Stromal cell of bone marrow (primary cell): ENCODE measurements at places on chromosomes 6 and 20.

DNA sequence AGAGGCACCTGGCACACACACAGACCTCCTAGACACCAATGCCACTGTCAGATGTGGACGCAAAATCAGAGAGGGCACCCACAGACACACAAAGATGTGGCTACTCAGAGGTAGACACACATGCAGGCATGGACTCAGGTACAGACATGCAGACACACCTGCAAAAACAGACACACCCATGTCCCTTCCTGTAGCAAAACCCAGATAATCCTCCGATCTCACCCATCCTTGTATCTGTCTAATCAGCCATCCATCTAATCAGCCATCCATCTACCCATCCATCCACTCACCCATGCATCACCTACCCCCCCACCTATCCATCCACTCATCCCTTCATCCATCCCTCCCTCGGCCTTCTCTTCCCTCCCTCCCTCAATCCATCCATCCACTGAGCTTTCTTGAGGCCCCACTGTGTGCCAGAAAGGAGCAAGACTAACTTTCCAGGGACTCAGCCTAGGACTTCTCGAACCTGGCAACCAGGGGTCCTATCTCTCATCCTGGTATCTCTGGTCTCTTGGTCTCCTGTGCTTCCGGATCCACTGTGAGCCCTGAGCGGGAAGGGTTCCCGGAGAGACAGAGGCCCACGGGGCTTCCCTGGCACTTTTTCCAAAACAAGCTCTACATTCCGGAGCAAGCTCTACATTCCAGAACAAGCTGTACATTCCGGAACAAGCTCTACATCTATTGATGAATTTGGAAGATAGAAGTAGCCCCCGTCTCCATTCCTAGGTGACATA, 1.1 kb upstream of the TGM2 start:
- no peak for DNase-seq

GRCh38 chr6:151624900-151625536, 131.2 kb downstream of the CCDC170 start:
- DNase-seq: no peak

DNA sequence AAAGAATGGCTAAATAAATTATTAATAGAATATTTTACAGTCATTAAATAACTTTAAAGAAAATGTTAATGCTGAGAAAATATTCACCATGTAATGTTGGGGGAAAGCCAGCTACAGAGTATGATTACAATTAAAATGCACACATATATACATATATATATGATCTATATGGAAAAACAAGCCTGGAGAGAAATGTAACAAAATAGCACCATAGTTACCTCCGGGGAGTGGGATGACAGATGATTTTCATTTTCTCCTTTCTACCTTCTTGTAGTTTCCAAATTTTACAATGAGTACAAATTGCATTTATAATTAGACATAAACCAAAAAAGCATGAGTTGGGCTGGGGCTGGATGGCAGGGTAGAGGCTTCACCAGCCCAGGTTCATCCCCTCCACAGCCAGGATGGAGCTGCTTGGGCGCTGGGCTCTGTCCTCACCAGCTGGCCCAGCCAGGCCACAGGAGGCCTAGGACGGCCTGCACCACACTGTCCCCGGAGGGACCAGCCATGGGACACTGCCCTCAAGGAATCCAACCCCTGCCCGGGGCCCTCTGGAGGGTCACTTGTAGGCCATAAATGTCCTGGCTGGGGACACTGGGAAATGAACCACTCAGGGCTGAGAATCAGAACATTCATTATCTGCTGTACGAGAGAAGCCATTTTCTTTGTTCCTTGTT, 10.3 kb downstream of the C20orf203 start:
- DNase-seq: no peak

DNA sequence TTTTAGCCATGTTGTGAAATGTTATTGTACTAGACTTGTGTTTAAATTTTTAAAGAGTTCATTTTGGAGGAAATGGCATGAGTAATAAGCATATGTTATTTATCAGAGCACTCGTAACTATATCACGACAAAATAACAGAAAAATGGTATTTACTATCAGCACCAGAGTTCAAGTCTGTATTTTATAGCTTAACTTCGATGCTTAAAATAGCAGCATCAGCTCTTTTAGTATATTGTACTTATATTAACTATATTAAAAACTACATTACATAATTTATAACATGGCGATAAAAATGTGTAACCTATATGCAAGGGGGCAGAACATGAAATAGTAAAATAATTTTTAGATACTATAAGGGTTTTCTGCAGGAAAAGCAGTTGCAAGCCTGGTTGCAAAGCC, 52.9 kb downstream of the ABRACL start:
- no peak for DNase-seq

- no peak for DNase-seq
These were observed 705 bp downstream of the ZSCAN23 start for GRCh38 chr6:28442586-28442985.

DNA sequence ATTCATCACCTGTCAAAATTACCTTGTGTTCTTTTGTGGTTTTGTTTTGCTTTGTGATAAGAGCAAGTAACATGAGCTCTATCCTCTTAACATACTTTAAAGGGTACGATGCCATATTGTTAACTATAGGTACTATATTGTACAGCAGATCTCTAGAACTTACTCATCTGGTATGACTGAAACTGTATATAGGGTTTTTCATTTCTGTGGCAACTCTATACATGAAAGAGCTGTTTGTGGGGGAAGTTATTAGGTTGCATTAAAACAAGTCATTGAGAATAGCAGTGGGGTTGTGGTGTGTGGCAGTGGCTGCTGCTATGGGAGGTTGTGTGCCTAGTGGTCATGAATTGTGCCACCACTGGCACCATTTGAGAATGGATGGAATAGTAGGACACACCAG, 268.4 kb downstream of the KCNQ5 start:
- DNase-seq: no peak

GRCh38 chr20:31821427-31821826, 2.3 kb downstream of the MYLK2 start:
- no peak for DNase-seq

DNA sequence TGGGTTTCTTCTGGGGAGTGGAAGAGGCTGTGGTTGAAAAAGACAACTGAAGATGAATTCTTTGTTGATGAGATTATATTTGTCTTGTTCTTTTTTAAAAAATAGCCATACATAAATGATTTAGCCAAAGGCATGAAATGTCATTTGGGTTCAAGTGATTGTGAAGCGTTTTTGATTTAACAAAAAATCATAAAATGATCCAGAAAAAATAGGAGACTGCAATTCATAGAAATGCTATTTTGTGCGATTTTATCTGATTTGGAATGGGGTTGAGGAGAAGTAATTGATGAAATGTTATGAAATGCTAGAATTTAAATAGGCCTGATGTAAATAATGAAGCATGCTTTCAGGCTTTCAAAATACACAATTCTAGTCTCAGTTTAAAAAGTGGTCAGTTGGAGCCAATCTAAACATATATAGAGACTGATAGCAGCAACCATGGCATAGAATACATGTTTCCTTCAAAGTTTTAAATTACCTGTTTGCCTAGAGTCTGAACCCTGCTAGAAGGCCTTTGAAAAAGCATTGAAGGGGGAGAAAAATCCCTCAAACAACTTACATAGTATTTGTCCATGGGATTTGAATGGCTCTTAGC, 21.8 kb downstream of the PFDN4 start:
- DNase-seq: no peak

- peak; percentile 42 for DNase-seq
These were observed 133.4 kb upstream of the KCNG1 start for GRCh38 chr20:51156041-51156982.

- no peak for DNase-seq
These were observed 21.2 kb upstream of the FRMD1 start for GRCh38 chr6:168100011-168100802.

- DNase-seq: no peak
These were observed 74.4 kb downstream of the HDGFL1 start for GRCh38 chr6:22643780-22644179.

DNA sequence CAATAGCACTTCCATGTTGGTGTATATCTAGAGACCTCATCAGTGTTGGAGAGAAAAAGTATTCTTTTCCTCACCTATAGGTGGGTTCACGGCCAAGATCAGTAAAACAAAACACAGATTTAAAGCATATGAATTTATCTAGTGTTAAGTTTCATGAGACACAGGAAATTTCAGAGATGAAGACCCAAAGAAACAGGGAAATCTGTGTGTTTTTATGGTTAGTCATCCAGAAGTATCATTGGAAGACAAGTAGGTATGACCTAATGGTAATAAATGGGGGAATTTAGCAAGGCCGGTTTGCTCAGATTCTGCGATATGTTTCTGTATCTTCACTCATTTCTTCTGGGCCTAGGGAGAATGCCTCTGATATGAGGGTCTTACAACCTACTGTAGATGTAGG, 419.6 kb upstream of the MARCKS start:
- DNase-seq: no peak

DNA sequence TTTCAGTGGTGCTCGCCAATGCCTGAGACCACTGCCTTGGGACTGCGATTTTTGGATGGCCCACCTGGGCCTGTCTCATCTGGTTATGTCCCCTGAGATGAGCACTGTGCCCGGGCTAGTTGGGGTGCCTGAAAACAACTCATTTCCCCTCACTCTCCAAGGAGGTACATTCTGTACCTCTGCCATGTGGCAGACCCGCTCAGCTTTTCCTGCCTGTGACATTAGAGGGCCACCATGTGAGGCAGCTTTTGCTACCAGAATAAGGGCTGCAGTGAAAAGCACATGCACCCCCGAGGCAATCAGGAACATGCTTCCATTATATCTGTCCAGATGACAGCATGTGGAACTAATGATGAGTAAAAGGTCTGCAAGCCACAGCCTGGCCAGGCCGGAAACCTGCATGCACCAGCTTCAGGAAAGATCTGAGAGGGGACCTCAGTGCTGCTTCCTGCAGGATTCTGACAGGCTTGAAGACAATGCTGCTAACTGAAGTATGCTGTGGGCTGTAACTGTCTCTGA, 11.3 kb upstream of the SRSF6 start:
- no peak for DNase-seq

DNA sequence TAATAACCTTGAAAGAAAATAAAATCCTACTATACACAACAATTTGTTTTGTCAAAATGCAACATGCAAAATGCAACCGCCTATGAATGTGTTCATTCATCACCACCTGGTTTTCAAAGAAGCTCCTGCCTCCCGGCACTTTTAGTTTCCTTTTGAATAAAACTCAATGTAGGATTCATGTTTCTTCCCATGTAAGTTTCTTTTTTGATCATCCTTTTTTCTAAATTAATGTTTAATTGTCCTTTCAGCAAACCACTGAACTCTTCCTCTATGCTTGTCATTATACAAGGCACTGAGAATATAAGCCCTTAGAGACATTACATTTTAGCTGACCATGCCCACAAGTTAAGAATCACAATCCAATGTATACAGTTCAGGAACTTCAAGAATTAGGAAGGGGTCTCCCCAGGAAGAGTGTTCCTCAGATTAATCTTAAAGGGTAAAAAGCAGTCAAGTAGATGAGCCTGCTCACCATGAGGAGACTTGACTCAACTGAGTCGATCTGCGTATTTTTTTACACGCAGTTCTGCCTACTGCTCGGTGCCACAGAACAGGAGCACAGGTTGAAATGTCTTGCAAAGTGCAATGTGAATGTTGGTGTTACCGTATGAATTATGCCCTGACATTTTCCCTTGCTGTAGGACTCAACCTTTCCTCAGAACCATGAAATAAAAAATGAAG, 7.2 kb upstream of the THEMIS start:
- no peak for DNase-seq

DNA sequence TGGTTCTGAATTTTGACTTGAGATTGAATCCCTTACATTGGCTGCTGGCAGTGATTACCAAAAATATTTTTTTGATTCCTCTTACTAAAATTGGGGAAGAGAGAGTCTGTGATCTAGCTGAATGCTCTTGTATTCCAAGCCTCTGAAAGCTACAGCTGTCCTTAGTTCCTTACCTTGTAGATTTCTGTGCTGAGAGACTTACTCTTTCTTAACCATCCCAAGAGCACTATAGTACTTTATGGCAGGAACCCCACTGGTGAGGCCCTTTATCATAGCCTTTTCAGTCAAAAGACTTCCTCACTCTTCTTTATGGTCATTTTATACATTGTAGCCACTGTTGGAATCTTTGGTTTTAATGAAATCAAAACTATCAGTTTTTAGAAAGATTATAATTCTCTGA, 19.1 kb upstream of the ERVFRD-1 start:
- no peak for DNase-seq

DNA sequence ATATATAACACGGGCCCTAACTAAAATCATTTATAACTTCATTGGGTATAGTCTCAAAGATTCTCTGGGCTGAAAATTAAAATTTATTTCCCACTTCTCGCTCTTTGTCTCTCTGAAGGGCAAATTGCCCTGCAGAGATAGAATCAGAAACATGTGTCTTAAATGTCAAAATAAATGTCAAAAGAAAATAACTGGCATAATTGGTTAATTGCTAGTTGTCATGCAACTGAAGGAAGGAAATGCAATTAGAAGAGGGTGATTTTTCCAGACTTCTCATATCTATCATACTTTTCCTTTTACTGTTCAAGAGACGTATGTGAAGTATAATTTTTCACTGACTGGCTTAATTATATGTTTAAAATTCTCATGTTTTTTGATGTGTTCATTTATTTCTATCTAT, 80.3 kb upstream of the HMGCLL1 start:
- DNase-seq: no peak

GRCh38 chr6:124881898-124882578, 80.2 kb upstream of the RNF217 start:
- DNase-seq: no peak

- peak; percentile 19 for DNase-seq
These were observed 7.6 kb upstream of the HLA-DRA start for GRCh38 chr6:32432050-32432450.

DNA sequence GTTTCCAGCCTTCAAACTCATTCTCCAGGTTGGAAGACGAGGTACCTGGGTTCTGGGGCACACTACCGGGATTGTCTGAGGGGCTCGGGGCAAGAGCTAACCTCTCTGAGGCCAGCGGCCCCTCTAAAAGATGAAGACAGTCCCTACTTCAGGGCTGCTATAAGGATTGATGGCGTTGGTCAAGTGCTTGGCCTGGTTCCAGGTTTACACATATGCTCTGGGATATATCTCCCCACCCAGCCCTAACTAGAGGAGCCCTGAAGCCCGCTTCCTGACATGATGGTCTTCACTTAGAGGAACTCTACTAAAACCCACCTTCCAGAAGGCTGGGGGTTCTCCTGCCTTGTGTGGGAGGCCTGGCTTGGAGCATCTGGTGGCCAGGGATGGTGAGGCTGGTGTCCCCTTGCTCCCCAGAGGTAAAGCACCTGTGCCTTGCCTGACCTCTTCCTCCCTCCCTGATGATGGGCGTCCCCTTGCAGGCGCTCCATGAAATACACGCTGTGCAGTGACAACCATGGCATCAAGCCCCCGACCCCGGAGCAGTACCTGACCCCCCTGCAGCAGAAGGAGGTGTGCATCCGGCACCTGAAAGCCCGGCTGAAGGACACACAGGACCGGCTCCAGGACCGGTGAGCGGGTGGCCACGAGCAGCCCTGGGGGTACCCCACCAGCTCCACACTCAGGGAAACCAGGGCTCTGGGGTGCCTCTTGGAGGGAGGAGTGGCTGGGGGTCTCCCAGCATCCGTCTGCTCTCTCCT, 28.7 kb downstream of the SDCBP2 start:
- no peak for DNase-seq

DNA sequence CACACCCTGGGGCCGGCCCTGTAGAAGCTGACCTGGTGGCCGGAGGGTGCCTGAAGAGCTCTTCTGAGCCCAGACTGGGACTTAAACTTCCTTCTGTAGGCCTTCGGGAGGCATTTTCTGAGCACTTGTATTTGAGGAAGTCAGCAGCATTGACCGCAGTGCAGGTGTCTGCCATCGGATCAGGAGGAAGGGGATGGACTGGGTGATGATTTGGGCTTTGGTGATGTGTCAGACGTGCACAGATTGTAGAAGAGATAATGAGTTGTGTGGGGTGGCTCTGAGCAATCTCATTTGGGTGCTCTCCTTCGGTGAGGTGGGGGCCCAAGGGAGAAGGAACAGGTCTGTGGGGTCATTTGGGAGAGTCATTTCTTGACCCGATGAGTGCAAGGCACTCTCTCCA, 150.9 kb downstream of the ARID1B start:
- no peak for DNase-seq
